HCT116 (cell line): ENCODE measurements at places on chromosomes 12 and 14. TPM values are rescaled to one million over a fixed set of nuclear protein-coding genes. Genes with fewer than 3 reads are reported as not detected.

The PLBD1 gene
- 0.30 TPM for total RNA-seq

The TSPAN19 gene
- total RNA-seq: 0.32 TPM

The RIMBP2 gene
- total RNA-seq: not detected

The PARPBP gene
- total RNA-seq: 23.5 TPM

The ZC2HC1C gene
- 0.98 TPM for total RNA-seq

The EFS gene
- total RNA-seq: 0.10 TPM

GRCh38 chr14:48398675-48399282 lies 723.4 kb upstream of the MDGA2 start:
- H3K4me3 ChIP-seq: no peak overlapping the region
- DNase-seq: peak; percentile 33
- no peaks in the 10 kb centered on the region for H3K27me3 ChIP-seq

DNA sequence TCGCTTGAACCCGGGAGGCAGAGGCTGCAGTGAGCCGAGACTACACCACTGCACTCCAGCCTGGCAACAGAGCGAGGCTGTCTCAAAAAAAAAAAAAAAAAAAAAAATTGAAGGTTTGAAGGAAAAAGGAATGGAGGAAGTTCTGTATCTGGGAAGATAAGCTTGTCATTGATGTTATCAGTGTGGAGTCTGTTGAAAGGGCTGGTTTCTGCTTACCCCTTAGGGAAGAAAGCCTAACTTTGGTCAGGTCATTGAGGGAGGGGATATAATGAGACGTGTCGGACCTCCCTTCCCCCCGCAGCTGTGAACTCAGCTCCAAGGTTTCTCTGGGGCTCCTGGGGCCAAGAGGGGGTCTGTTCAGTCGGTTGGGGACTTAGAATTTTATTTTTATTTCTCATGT lies 16.4 kb downstream of the DAO start:
- peaks cover 15% of the 10 kb centered on the region; the same call in 1 of the 2 replicates for H3K27me3 ChIP-seq
- no peaks in the 10 kb centered on the region for H3K36me3 ChIP-seq
- no peak overlapping the region for H3K27ac ChIP-seq
- DNase-seq: no peak
- H3K4me1 ChIP-seq: no peaks in the 10 kb centered on the region
- H3K4me3 ChIP-seq: no peak overlapping the region

DNA sequence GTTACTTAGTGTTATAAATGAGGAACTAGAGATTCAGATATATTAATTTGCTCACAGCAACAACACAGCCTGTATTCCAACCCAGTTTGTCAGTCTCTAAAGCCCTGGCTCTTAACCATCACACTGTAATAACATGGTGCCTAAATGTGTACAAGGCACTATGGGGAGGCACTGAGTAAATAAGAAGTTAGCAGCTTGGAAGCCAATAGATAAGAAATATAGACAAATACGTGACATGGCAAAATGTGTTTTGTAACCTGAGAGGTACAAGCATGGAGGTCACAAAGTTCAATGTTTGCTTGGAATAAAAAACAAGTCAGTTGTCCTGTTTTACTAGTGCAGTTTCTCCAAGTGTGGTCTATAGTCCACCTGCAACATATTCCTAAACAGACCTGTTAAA lies 16.3 kb upstream of the SLCO1A2 start:
- H3K4me1 ChIP-seq: no peaks in the 10 kb centered on the region
- no peak for DNase-seq
- H3K4me3 ChIP-seq: no peak overlapping the region
- H3K36me3 ChIP-seq: no peaks in the 10 kb centered on the region
- no peaks in the 10 kb centered on the region for H3K27me3 ChIP-seq
- H3K27ac ChIP-seq: no peak overlapping the region

DNA sequence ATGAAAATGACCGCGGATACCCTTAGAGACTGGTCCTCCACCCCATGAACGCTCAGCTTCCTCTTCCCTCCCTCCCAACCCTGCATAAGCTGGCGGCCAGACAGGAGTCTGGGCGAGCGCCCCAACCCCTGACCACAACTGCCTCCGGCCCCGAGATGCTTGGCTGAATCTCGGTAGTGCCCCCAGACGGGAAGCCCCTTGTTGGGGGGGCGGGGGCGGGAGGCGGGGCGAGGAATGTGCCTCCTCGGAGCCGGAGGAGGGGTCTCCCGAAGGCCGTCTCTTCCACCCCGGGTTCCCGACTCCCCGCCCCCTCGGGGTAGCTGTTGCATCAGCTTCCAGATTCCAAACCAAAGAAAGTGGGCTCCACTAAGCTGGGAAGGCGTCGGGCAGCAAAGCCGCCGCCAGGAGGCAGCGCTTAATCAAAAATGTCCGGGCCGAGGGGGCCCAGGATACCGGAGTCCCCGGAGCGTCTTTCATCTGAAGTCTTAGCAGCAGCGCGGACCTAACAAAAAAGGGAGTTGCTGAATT lies 7.1 kb upstream of the MRPL52 start:
- H3K27me3 ChIP-seq: no peaks in the 10 kb centered on the region
- H3K36me3 ChIP-seq: no peaks in the 10 kb centered on the region
- H3K4me1 ChIP-seq: peaks cover 35% of the 10 kb centered on the region
- H3K4me3 ChIP-seq: peak overlapping the region; percentile 29
- DNase-seq: peak; percentile 51
- H3K27ac ChIP-seq: no peak overlapping the region

- no peaks in the 10 kb centered on the region for H3K4me1 ChIP-seq
- no peaks in the 10 kb centered on the region for H3K36me3 ChIP-seq
- no peak overlapping the region for H3K4me3 ChIP-seq
- H3K27ac ChIP-seq: no peak overlapping the region
- no peak for DNase-seq
- no peaks in the 10 kb centered on the region for H3K27me3 ChIP-seq
These were observed 20.7 kb upstream of the PPM1H start for GRCh38 chr12:62955678-62956077.

- no peak for DNase-seq
- H3K4me1 ChIP-seq: no peaks in the 10 kb centered on the region
- H3K27me3 ChIP-seq: no peaks in the 10 kb centered on the region
- no peak overlapping the region for H3K27ac ChIP-seq
- H3K4me3 ChIP-seq: no peak overlapping the region
- peaks cover 4% of the 10 kb centered on the region; the same call in 1 of the 2 replicates for H3K36me3 ChIP-seq
These were observed 129.9 kb downstream of the CRACR2A start for GRCh38 chr12:3622822-3623690.

DNA sequence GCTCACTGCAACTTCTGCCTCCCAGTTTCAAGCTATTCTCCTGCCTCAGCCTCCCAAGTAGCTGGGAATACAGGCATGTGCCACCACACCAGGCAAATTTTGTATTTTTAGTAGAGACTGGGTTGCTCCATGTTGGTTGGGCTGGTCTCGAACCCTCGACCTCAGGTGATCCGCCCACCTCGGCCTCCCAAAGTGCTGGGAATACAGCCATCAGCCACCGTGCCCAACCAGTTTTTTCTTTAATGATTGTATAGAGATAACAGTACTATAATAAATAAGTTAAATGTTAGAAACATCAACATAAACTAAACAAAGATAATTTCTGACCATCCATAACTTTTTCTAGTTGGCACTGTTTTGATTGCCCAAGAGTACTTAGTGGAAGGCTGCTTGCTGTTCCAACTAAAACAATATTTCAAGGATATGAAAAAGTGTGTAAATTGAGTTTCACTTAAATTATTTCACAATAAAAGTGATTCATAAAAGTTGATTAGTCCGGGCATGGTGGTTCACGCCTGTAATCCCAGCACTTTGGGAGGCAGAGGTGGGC lies 5.6 kb downstream of the GON7 start:
- H3K27ac ChIP-seq: no peak overlapping the region
- H3K4me3 ChIP-seq: no peak overlapping the region
- DNase-seq: no peak
- peaks cover 3% of the 10 kb centered on the region; the same call in 1 of the 2 replicates for H3K4me1 ChIP-seq
- H3K36me3 ChIP-seq: no peaks in the 10 kb centered on the region

DNA sequence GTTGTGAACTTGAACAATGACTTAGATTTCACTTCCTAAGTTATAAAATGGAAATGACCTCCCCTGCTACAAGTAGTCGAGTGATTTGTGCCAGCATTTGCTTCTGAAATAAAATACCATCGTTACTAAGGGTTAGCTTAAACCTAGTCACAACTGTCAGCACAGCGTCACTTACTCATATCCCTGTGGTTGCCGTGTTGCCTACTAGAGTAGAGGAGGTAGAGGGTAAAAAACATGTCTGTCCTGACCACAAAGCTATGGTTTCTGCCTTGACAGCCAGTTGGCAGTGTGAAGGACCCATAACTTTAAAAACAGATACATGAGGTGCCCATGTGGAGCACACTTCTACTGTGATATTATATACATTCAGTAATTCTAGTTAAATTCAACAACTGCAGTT lies 234.2 kb upstream of the RGS6 start:
- no peaks in the 10 kb centered on the region for H3K27me3 ChIP-seq
- H3K4me1 ChIP-seq: no peaks in the 10 kb centered on the region
- H3K4me3 ChIP-seq: no peak overlapping the region
- no peak overlapping the region for H3K27ac ChIP-seq
- no peak for DNase-seq

DNA sequence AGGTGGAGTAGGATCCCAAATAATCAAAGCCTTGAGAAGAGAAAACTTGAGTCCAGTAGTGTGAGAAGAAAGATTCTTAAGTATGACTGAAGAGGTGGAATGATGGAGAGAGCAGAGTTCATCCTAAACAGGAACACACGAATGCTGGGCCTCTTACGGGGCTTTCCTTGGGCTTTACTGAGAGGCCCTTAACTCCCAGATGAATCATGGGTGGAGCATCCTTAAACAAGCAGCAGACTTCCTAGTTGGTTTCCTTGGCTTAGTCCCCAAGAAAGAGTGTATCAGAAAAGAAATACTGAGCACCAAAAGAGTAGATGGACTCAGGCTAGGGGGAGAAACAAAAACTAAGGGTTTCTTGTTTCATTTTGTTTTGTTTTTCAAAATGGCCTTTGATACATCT lies 132.5 kb downstream of the GPR135 start:
- no peaks in the 10 kb centered on the region for H3K36me3 ChIP-seq
- H3K27me3 ChIP-seq: no peaks in the 10 kb centered on the region
- H3K4me3 ChIP-seq: no peak overlapping the region

GRCh38 chr12:80101126-80101525 lies 1.8 kb downstream of the OTOGL start:
- H3K4me3 ChIP-seq: no peak overlapping the region
- DNase-seq: no peak
- no peaks in the 10 kb centered on the region for H3K36me3 ChIP-seq
- H3K27ac ChIP-seq: no peak overlapping the region
- no peaks in the 10 kb centered on the region for H3K27me3 ChIP-seq
- H3K4me1 ChIP-seq: no peaks in the 10 kb centered on the region

DNA sequence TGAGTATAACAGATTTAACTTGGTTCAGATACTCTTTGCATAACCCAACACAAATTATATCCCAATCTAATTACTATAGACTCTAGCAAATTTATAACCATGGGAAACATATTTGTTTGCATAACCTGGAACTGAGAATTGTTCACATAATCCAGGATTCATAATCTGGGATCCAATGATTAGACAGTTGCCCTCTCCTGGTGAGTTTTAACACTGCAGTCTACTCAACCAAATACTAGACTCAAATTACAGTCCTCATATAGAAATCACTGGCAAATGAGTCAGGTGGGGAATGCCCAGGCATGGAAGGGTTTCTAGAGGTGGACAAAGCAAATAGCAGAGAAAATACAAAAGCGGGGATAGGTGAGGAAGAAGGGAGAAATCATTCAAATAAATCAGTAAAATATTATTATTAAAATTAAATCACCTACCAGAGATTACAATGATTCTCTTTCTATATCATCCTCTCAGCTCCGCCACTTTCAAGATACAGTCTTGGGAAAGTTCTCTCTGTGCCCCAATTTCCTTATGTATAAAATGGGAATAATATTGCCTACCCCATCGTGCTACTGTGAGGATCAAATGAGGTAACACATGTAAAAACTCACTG lies 9.4 kb downstream of the GCH1 start:
- peak; percentile 39 for DNase-seq
- no peak overlapping the region for H3K27ac ChIP-seq
- H3K4me1 ChIP-seq: no peaks in the 10 kb centered on the region
- no peak overlapping the region for H3K4me3 ChIP-seq
- H3K36me3 ChIP-seq: no peaks in the 10 kb centered on the region

DNA sequence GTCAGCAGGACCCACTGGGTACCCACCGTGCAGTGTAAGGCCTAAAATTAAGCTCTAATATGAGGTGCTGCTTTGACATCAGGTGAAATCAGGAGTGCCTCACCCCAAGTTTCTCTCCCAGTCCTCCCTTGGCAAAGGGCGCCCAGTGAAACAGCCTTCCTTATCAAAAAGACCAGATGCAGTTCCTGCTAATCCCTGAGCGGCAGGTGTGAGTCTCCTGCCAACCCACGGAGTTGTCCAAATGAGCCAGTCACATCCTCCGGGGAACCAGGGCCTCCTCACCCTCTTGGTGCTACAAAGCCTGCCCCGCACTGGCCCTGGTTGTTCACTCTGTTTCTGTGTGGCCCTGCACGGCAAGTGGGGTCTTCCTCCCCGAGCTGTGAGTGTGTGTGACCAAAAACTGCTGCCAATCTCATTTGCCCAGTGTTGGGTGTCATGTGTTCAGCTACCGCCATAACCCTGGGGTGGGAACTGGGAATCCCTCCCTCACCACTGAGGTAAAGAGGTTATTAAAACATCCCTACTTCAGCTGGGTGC lies 20.2 kb upstream of the P2RX4 start:
- no peak for DNase-seq
- H3K27me3 ChIP-seq: no peaks in the 10 kb centered on the region
- H3K27ac ChIP-seq: no peak overlapping the region
- H3K4me3 ChIP-seq: no peak overlapping the region
- no peaks in the 10 kb centered on the region for H3K4me1 ChIP-seq
